ENCODE measurements at places on chromosomes 2 and 18.

DNA sequence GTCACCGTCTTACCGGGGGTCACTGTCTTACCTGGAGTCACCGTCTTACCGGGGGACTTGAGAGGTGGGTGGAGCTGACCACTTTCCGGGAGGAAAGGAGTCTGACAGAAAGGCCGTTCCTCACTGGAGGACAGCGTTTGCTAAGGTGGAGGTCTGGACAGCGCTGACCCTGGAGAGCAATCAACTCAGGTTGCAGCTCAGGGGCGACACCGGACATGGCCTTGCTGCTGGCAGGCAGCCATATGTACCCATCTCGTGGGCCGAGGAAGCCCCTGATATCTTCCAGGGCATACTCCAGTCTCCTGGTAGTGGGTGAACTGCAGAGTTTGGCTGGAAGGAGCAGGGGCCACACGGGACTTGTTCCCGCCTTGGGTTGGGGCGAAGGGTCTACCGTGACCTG, 234.6 kb upstream of the MYT1L start:
- no peak for DNase-seq

GRCh38 chr2:27886322-27886721, 3.9 kb downstream of the RBKS start:
- no peak for DNase-seq

GRCh38 chr2:51031021-51031780, 731 bp downstream of the NRXN1 start:
- DNase-seq: no peak

DNA sequence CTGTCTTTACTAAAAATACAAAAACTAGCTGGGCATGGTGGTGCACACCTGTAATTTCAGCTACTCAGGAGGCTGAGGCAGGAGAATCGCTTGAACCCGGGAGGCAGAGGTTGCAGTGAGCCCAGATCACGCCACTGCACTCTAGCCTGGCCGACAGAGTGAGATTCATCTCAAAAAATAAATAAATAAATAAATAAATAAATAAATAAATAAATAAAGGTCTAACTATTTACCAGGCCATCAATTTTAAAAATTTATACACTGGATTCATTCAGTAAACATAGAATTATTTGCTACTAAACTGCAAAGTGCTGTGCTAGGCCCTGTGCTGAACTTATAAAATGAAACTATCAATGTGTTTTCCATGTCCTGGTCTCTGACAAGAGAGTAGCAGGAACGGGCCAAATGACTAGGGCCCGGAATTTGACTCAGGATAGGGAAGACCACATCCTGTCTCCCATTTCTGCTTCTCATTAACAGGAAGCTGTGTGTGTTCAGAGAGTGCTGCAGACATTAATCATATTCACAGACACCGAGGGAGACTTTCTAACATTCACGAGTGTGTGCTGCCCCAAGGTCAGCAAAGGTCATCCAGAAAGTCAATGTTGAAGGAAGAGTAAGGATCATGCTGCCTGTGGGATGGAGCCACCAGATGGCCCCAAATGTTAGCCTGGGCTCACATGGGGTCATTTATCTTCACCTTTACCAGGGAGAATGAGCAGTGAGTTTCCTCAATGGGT, 95.8 kb downstream of the SPP2 start:
- no peak for DNase-seq

- DNase-seq: no peak
These were observed 70.3 kb downstream of the WDR7 start for GRCh38 chr18:56721491-56721890.

- DNase-seq: no peak
These were observed 310.3 kb downstream of the XIRP2 start for GRCh38 chr2:167198576-167198975.

- no peak for DNase-seq
These were observed 375.7 kb downstream of the EIPR1 start for GRCh38 chr2:3001615-3002560.

DNA sequence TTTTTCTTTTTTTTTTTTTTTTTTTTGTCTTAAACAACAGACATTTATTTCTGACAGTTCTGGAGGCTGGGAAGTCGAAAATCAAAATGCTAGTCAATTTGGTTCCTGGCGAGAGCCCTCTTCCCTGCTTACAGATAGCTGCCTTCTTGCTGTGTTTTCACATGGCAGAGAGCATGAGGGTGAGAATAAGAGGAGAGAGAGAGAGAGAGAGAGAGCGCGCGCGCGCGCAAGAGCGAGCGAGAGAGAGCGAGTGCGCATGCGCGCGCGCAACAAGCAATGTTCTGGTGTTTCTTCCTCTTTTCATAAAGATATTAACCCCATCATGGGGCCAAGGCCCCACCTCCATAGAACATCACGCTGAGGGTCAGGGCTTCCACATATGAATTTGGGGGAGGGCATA, 20.9 kb downstream of the MTCL1 start:
- no peak for DNase-seq

- no peak for DNase-seq
These were observed 73.8 kb downstream of the TMEM18 start for GRCh38 chr2:603427-603826.

GRCh38 chr18:6866552-6867085, 137.1 kb downstream of the ARHGAP28 start:
- DNase-seq: no peak

DNA sequence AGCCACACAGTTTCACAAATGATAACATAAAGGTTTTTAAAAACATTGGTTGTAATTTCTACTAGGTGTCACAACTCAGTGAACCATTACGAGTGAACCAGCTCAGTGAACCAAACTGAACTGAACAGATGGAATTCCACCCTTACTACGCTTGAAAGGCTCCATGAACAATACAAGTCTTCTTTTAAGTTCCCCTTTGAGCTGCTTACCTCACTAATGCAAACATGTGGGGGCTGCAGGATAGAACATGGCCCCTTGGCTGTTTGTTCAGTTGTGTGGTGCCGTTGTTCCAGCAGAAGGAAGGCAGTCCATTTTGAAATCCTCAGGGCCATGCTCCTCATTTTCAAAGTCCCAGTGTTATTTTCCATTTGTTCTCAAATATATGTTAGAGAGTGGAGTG, 30.7 kb upstream of the KLHL14 start:
- no peak for DNase-seq

DNA sequence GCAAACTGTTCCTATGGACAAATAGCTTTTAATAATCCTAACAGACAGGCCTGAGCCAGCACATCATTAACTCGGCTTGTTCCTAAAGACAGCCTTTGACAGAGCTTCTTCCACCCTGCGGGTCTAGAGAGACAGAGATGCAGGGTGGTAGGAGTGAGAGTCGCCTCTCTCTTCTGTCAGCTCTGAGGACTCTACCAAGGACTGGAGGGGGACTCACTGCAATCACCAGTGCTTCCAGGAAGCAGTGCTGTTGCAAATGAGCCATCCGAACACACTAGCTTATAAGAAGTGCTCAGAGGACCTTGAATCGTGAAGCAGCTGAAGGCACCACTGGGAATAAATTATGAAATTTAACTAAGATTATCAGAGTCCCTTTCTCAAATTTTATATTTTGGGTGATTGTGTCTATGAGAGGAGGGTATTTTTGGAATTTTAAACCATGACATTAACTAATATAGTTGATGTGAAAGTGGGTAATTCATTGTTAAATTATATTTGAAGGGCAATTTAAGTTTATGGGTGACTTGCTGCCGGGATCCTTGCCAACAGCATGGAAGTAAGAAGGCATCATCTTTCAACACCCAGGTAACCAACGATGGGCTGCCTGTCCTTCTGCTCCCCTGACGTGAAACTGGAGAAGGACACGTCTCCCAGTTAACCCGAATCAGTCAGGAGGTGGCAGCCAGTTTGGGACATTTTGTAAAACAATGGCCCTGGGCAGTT, 43.6 kb upstream of the PXDN start:
- DNase-seq: no peak

Measured in activated effector memory CD4-positive, alpha-beta T cell treated with Interleukin-2 at 50 U/mL for 16 hours (primary cell).